ENCODE measurements at places on chromosomes 1 and 21. TPM values are rescaled to one million over a fixed set of nuclear protein-coding genes. Genes with fewer than 3 reads are reported as not detected.

ZBTB40 gene
- 9.7 TPM for total RNA-seq

DNA sequence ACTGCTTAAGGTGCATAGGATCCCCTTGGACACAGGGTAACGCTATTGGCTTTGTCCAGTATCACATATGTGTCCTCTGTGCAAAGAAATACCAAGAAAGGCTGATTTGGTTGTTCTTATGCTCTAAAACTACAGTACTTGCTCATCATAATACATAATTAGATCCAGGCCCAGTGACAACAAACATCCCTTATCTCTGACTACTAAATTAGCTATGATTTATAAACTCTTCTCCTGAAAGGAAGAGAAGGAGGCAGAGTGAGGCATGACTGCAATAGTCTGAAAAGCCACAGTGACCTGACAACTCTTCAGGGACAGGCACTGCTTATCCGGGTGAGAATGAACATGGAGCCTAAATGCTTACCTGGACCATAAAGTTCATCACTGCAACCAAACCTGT is 30.7 kb downstream of the MGST3 start:
- DNase-seq: no peak

GRCh38 chr1:41976671-41977070 is 57.9 kb upstream of the HIVEP3 start:
- no peak for DNase-seq

GRCh38 chr1:41859686-41860085 is 59.0 kb downstream of the HIVEP3 start:
- DNase-seq: no peak

CCDC27 gene
- total RNA-seq: not detected

DNA sequence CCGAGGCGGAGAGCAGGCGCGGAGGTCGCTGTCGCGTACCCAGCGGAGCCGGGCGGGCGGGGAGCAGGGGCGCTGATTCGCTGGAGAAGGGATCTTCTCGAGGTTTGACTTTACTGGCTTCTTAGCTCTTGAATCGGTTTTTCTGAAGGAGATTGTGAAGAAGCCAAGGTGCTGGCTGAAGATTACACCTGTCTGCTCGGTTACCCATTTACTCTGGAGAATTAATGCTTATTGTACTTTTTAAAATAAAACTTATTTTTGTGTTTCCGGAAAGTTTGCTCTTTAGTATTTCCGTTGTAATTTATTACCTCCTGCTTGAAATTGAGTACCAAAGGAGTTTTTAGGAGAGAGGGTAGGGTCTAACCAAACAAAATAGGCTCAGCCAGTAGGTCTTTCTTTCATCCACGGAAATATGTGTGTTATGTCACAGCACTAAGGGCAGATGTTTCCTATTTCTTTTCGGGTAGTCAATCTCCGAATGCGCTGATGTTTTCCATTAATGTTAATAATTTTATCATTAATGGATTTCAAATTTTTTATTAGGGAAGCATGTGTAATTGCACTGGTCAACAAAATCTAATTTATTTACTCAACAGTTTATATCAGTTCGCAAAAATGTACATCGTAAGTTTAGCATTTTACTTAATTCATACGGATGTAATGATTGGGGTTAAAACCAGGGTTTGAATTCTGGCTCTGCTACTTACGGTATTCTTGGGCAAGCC is 510 bp upstream of the GNG5 start:
- DNase-seq: no peak

CR1L gene
- not detected for total RNA-seq

DNA sequence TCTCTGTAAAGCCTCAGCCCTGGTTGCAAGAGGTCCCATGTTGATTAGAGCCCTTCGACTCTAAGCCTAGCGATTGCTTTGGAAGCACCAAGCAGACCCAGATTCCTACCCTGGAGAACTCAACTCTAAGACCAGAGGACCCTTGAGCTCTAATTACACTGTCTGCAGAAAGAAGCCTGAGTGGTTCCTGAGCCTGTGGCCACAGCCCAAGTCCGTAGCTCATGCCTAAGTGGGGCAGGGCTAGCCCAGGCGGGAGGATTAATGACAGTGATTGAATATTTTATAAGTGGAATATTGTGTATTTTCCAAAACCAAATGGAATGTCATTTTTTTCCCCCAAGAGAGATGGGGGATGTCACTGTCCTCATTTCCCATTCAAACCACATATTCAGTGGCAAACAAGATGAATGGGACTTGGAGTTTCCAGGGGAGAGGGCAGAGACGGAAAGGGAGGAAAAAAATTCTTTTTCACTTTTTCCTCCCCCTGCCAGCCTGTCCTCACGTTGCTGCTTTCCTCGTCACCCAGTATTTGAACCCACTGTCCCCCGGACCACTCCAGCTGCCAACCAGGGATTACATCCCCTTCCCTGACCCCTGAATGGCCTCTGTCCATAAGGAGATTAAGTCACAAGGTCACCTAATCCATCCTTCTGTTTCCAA is 79.6 kb upstream of the CTTNBP2NL start:
- DNase-seq: no peak

GRCh38 chr1:5485968-5486696 is 506.1 kb downstream of the NPHP4 start:
- DNase-seq: no peak

GRCh38 chr1:223142795-223143536 is at the start of gene TLR5:
Gene TLR5 (minus strand): TSS chr1:223143248. CDS start chr1:223113031, 30,217 bp downstream.
- DNase-seq: no peak

DCST1 gene
- total RNA-seq: not detected

DNA sequence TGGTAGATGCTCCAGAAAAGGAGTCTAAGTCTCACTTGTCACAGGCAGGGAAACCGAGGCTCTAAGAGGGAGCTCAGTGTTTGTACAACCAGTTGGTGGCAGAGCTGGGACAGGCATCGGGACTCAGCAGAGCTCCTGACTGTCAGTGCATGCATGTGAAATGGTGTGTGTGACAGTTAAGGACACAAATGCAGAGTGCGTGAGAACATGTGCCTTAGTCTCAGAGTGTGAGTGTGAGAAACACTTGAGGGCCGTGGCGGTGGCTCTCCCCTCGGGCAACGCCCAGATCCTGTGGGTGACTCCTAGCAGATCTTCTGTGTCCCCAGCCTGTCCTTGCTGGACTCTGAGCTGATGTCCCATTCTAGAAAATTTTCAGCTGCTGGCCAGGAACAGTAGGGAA is 362.6 kb downstream of the MATN1 start:
- DNase-seq: no peak

DNA sequence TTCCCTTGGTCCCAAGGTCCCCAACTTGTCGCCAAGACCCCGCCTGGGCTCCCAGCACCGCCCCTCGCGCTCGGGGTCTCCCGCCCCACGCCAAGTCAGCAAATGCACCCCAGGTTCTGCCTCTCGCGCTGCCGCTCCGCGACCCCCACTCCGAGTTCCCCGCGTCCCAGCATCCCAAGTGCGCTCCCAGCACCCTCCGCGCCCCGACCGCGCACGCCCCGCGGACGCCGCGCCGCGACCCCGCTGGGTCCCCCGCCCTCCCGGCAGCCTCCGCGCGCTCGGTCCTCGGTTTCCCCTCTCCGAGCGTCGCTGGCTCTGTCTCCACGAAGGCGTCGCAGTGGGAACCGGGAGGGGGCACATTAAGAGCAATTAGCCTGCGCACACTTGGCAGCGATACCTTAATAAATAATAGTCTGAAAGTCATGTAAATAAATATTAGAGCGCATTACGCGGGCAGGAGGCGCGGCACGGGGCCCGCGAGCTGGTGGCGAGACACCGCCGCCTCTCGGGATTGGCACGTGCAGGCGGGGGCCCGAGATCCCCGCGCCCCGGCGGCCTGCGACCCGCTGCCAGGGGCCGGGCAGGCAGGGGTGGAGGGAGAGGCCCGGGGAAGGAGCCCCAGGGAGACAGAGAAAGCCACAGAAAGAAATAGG is 75.9 kb downstream of the VWA5B1 start:
- no peak for DNase-seq

- no peak for DNase-seq
Observed at GRCh38 chr1:167473761-167474160, 44.6 kb downstream of the CD247 start.

DNA sequence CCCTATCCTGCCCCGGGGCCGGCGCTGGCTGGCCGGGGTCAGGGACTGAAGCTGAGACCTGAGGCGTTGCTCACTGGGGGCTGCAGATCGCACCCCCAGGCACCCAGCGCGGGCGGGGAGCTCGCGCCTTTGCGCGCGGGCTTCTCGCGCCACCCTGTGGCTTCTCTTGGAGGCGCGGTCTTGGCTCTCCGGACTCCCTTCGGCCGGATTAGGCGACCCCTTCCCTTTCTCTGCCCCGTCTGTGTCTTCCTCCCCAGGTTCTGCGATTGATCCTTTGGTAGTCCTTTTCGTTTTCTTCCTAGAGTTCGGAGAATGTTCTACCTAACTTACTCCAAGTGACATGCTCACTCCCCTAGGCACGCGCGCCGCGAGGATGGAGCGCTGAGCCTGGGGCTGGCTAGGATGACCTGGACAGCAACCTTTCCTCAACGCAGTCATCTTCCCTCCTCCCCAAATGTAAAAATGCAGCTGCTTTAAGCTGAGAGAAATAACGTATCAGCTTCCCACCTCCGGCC is 495 bp upstream of the NTRK1 start:
- no peak for DNase-seq

DNA sequence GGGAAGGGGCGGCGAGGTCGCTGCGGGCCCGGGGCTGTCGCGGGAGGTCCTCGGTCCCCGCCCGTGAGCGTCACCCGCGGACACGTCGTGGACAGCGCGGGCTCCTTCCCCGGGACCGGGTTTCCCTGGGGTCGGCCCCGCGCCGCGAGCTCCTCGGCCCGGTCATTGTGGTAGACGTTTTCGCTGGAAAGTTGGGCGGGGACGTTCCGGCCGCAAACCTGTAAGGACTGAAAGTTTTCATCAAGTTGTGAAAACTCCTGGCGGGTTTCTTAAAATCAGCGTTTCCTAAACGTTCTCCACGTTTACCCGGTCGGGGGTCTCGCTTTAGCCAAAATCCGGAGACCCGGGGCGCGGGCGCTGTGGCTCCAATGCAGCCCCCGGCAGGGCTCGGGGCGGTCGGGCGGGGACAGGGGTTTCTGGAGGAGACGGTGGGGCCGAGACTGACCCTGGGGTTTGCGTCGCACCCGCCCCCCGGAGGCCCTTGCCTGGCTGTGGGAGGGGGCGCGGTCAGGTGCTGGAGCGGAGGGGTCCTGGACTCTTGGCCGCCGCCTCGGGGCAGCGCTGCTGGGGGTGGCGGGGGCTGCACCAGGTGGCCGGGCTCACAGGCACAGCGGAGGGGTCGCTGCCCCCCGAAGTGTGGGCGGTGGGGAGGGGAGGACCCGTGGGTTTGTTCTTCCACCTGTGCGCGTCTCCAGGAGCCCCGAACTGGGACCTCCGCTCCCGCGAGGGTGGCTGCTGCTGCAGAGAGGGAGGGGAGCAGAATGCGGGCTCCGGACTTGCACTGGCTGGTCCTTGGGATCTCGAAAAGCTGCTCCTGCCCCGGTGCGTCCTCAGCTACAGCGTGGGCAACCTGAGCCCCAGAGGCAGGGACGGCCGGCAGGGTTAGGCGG is 827 bp downstream of the PRKCZ start:
- DNase-seq: no peak

GRCh38 chr21:18771845-18772380 is 368.3 kb upstream of the TMPRSS15 start:
- no peak for DNase-seq

- no peak for DNase-seq
Observed at GRCh38 chr1:246292571-246292970, 214.5 kb downstream of the SMYD3 start.

DNA sequence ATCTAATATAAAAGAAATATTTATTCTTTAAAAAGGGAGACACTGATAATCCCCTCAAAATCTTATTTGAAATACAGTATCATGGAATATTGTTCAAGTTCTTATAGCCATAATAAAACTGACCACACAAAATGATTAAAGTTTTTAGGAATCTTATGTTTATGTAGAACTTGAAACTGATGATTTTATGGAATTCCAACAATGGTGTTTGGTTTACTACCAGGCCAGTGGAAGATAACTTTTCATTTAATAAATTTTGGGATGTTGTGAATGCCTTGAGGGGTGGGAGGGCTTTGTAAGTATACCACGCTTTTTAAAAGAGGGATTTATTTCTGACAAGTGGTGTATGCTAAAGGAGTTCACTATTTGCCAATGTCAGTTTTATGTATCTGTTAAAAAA is 87.7 kb downstream of the RAB3GAP2 start:
- no peak for DNase-seq

RHBDL2 gene
- total RNA-seq: 1.0 TPM

CYP4A22 gene
- not detected for total RNA-seq

BMP8A gene
- not detected for total RNA-seq

DNA sequence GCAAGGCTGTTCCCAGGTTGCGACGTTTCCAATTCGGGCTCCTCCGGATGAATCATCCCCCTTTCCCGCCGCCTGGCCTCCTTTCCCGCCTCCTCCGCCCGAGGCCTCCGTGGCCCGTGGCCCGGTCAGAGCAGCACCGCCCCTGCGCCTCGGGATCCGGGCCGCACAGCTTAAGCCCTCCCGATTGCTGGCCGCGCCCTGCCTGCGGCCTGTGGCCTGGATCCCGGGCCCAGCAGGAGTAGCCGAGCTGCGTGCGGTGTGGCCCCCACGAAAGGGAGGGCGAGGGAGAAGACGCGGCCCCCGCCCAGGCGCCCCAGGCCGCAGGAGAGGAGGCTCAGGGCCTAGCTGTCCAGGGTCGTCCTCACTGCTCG is 1.0 kb downstream of the TMEM200B start:
- DNase-seq: peak; percentile 80

DNA sequence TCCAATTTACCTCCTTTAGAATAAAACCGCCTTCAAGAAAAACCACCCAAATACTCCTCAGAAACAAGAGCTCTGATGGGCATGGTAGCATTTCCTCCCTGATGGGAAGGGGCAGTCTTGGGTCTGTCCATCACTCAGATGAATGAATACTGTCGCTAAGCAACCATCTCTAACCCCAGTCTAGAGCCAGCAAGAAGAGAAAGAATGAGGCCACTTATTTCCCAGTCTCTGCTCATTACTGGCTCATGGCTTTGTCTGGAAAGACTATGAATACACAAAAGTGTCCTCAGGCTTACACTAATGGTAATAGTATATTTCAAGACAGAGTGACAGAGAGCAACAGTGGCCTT is 51.0 kb upstream of the F3 start:
- DNase-seq: no peak

DNA sequence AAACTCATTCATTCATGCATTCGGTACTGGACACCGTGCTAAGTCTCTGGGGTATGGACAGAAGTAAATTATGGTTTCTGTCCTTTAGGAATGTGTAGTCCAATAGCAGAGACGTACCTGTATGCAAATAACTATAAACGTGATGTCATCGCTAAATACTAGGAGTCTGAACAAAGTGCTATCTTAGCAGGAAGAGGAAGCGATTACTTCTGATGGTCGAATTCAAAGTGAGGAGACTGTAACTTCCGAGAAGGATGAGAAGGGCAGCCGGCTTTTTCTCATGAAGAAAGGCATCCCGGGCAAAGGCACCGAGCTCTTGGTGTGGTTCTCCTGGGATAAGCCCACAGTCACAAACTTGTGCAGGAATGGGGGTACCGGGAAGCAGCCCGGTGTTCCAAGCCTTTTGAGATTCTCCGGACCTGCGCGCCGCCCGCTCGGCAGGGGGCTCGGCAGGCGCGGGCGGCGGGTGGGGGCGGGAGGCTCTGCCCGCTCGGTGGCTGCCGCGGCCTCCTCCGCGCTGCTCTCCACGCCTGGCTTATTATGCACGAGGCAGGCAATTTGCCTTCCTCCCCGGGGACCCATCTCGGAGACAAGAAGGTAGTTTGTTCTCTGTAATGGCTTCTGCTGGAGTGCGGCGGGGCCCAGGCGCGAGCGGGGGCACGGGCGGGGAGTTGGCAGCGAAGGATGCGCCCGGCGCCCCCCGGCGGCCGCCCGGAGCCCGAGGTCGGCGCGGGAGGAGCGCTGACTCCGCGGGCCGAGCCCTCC is 67.5 kb upstream of the CD1D start:
- DNase-seq: no peak

SH2D1B gene
- not detected for total RNA-seq

MSH4 gene
- 0.13 TPM for total RNA-seq

GRCh38 chr1:60842304-60842703 is 240.1 kb upstream of the NFIA start:
- DNase-seq: no peak

Measured in HFFc6 (cell line).